ENCODE measurements at places on chromosomes 1 and 21.

DNA sequence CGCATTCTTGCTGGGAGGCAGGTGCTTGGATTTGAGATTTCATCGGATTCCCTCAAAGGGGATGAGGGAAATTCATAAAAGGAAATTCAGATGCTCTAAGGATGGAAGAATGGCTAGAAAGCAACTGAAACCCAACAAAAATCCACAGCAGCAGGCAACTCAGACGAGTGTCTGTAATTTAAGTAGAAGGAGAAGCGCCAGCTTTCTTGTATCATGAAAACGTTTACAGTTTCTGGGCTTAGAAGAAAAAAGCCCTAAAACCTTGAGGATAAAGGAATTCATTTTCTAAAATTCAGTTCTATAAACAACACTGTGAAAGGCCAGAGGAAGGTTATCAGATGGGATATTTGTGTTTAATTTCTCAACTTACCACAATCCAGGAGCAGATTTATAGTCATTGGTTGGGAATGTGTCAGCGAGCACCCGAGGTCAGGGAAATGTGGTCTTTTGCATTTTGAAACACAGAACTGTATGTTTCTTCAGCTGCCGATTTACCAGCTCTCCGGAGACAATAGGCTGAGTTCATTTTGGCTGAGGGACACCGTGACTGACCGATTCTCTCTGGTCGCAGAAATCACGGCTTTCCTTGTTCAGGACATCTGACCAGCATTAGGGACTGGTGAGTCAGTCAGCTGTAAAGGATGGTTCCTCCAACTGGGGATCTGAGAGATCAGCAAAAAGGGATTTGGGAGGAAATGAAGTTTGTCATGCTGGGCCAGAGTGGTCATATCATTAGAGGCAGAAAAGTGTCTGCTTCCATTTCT is 111.6 kb upstream of the ERRFI1 start:
- peak; percentile 37 for DNase-seq

GRCh38 chr1:209531549-209531948 is 52.0 kb upstream of the CAMK1G start:
- no peak for DNase-seq

GRCh38 chr21:38952890-38953289 is 147.2 kb downstream of the ETS2 start:
- DNase-seq: no peak

GRCh38 chr1:240508201-240508600 is 103.8 kb downstream of the GREM2 start:
- no peak for DNase-seq

- no peak for DNase-seq
Observed at GRCh38 chr21:15061747-15062605, 2.8 kb downstream of the NRIP1 start.

GRCh38 chr1:15657021-15657420 is 27.1 kb upstream of the PLEKHM2 start:
- no peak for DNase-seq

- DNase-seq: no peak
Observed at GRCh38 chr1:43387976-43388599, 1.5 kb downstream of the MED8 start.

DNA sequence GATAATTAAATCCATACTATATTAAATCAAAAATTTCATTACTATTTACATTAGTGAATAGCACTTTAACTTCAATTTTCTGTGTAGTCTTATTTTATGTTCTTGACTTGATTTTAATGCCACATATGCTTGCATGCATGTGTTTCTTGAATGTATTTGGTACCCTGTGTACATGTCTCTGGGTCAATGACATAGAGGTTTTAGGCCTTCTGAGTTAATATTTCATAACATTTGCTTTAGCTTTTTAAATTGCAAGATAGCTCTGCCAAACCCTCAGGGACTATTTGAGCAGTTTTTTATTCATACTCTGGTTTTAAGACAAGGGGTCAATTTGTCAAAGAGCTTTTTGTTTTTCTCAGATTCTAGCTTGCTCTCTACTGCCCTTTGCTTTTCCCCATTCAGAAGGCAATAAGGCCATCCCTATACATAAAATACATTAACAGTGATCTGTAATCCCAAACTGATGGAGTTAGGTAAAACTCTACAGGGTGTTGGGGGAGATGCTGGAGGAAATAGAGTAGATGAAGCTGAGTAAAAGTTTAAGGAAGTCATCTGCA is 5.0 kb downstream of the MLLT11 start:
- DNase-seq: no peak

- DNase-seq: no peak
Observed at GRCh38 chr21:43778469-43779335, 2.6 kb upstream of the CSTB start.

- no peak for DNase-seq
Observed at GRCh38 chr1:29437946-29438345, 201.6 kb downstream of the PTPRU start.

Data from T1000 (cell line).